ENCODE measurements at places on chromosomes 2 and 18.

GRCh38 chr2:240593026-240593702 lies 6.6 kb downstream of the CAPN10 start:
- no peak for DNase-seq

DNA sequence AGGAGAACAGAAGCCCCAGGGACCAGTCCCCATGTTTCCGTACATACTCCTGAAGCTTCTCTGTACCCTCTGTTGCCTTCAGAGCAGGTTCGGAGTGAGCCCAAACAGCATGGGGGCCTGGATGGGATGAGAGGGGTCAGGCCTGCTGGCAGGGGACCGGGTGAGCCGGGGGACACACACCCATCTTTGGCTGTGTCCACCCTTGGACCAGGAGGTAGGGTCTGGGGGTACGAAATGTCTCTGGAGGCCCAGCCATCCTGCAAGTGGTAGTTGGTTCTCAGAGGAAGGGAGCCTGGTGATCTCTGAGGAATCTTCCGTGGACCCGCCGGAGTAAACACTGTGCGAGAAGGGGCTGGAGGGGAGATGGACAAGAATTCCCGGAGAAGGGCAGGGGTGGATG lies 15.3 kb downstream of the FBLN7 start:
- no peak for DNase-seq

DNA sequence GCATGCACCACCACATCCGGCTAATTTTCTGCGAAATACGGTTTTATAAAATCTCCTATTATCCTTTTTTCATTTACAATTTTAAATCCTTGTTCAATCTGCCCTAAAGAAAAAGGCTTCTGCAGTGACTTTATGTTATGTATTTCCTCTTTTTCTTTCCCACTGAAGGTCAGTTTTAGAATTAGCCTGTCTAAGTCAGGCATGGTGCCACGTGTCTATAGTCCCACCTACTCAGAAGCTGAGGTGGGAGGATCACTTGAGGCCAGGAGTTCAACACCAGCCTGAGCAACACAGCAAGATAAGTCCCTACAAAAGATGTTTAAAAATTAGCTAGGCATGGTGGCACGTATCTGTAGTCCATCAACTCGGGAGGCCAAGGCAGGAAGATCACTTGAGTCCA lies 39.8 kb upstream of the TNFRSF11A start:
- no peak for DNase-seq

DNA sequence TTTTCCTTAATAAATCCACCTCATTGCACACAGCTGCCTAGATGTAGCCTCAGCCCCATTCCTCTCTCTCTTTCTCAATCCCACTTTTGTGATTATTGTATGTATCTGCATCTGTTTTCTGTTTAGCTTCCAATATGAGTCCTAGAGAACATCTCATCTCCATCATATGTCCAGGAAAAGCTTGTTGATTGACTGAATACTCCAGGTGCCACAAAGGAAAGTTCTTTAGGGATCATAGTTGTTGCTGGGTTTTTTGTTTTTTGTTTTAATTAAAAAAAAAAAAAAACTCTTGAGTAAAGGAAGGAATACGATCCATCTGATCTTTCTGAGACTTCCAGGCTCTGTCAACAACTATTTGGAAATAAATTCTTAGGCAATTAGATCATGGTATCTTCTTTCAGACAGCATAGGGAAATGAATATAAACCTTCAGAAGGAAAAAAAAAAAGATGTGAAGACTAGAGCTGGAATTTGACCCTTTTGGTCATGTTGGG lies 42.5 kb downstream of the KIAA2012 start:
- no peak for DNase-seq

DNA sequence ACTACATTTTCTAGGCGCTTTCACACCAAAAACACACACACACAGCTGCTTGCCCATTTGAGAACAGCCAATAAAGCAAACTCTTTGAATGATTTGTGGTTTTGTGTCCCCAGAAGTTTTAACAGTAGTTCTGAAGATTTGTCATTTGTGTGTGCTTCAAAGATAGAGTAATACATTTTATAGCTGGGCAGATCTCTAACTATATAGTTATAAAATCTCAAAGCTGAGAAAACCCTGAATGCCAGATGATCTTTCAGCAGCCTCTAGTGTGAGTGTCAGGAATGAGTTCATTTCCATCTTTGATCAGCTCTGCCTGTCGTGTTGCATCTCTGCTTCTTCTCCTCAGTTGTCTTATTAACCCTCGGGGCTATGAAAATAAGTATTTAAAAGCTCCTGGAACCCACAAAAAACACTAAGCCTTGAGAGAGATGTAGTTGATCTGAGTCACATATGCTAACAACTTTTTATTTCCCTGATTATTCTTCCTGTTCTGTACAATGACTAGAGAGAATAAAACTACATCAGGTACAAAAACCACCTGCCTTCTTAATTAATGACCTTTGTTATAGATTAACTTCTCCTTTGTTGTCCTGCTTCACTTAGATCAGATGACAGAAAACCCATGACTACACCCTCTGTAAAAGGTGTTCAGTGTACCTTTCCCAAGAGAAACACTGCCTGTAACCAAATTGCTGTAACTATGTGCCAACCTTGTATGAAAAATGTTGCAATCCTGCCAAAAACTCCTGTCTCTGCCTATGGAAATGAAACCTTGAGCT lies 30.0 kb upstream of the SLC3A1 start:
- peak; percentile 27 for DNase-seq

DNA sequence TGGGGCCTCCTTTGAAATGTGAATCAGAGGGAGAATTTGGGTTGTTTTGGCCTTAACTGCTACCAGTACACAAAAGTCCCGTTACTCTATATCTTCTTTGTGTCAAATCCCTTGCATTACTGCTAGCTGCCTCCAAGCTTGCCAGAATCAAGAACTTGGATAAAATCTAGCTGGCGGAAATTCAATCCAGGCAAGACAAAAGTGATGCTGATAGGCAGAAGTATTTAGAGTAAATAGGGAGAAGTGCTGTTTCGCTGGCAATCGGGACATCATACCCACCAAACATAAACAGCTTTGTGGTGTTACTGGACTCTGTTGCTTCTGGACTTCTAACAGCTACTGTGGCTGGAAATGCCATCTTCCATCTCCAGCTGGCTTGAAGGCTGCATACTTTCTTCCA lies 2.5 kb downstream of the IFIH1 start:
- DNase-seq: no peak

DNA sequence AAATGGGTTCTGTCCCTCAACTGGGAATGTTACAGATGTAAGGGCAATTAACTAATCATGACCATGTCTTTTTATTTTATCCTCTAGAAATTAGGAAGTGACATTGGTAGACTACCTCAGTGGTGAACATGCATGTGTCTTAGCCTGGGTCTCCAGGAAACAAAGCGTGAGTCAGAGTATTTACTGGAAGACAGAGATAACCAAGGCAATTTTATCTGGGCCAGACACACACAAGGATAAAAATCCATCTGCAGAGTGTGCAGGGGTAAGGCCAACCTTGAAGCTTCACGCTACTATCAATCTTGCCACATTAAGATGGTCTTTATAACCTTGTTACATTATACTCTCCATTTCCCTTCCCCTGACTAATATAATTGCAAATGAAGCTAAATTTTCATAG lies 487.5 kb downstream of the SUCLG1 start:
- no peak for DNase-seq

DNA sequence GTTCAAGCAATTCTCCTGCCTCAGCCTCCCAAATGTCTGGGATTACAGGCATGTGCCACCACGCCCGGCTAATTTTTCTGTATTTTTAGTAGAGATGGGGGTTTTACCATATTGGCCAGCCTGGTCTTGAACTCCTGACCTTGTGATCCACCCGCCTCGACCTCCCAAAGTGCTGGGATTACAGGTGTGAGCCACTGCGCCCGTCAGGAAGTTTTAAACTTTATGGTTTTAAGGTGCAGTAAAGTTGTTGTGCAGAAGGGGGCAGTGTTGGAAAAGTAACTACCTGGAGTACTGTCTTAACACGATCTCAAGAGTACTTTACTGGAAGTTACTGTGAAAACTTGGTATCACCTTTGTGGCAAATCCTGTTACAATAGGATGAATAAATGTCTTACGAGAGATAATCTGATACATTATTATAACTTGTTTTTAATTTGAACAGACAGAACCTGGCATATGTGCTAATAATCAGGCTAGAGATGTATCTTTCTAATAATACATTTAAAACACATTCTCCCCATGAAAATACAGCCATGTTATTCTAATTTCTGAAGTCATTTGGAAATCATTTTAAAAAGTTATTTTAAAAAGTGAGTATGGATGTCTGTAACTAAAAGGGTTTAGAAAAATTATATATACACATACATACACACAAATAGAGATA lies 10.8 kb downstream of the SPDYA start:
- DNase-seq: no peak

- DNase-seq: no peak
Observed at GRCh38 chr2:60365556-60365955, 187.9 kb downstream of the BCL11A start.

GRCh38 chr2:231127936-231128335 lies 3.1 kb upstream of the HTR2B start:
- no peak for DNase-seq

DNA sequence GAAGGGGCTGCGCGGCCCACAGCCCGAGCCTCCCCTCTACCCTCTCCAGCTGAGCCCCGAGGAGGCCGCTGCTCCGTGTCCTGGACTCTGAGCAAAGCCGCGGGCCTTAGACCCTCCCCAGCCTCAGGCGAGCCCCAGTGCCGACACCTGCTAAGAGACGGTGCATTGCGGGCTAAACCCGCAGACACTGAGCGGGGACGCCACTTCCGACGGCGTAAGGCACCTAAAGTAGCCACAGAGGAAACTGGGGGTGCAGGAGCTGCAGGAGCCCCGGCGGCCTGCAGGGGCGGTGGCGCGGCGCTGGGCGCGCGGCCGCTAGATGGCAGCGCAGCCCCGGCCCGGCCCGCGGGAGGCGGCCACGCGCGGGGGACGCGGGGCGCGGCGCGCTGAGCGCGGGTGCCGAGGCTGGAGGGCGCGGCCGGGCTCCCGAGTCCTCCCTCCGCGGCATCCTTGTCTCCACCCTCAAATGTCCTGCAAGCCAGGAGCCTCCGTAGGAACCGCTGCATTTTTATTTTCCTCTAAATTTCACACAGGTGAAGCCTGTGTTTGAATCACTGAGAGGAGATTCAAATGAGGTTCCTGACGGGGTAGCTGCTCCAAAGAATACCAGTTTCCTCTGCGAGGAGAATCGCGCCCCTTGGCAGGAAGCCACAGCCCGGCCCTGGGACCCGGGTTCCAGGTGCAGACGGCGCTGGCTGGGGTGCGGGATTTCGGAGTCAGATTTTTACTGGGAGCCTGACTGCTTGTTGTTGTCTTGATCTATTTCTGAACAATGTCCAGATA lies 650.5 kb downstream of the GALR1 start:
- peak; percentile 42 for DNase-seq

GRCh38 chr2:55119711-55120487 lies 69.6 kb upstream of the RTN4 start:
- DNase-seq: no peak

GRCh38 chr18:46518438-46518837 lies 138.6 kb downstream of the LOXHD1 start:
- DNase-seq: no peak

GRCh38 chr2:53181759-53182158 lies 585.8 kb upstream of the CHAC2 start:
- no peak for DNase-seq

DNA sequence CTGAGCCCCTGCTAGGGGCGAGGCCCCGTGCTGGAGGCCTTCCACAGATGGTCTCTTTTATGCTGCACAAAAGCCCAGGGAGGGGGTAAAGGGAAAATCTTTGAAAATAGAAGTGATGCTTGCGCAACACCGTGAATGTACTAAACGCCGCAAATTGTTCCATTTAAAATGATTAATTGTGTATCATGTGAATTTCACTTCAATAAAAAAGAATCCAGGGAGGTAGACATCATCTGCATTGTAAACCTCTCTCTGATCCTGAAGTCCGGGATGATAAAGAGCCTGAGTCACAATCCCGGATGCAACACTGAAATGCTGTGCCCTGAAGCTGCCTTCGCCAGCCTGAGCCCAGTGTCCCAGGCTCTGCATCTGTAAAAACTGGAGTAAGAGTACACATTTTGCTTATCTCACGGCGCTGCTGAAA lies 107.7 kb upstream of the PPP1CB start:
- DNase-seq: no peak

GRCh38 chr2:210620456-210620855 lies 64.1 kb downstream of the CPS1 start:
- DNase-seq: no peak

- no peak for DNase-seq
Observed at GRCh38 chr18:76977108-76977621, 154.8 kb downstream of the ZNF236 start.

GRCh38 chr2:133675-134593 lies 87.6 kb upstream of the FAM110C start:
- no peak for DNase-seq

DNA sequence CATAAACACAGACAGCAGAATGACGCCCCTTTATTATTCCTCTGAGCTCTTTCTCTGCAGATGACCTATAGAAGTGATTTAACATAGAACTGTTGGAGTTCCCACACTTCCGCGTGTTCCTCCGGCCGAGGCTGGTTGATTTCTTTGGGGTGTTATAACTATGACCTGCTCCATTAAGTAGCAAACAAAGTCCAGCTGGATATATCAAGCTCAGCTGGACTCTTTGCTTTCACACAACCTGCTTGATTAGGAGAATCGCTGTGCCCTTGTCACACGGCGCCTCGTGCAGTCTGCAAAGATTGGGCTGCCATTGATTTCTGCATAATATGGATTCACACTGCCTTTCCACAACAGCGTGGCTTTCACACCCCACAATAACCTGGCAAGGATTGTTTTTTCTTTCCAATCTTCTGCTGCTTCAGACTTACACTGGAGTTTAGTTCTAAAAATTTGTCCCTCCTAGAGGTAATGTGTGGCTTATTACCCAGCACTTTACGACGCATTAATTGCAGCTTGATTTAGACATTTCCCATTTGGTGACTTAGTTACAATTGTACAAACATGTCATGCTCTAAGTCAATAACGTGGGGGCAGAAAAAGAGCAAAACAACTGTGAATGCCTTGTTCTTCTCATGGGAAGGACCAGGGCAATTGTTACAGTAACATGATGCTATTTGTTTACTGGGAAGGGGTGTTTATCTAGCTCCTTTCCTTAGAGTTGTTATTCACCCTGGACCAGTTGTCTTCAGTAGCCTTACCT lies 485.7 kb downstream of the TXNL1 start:
- DNase-seq: peak; percentile 57

GRCh38 chr2:168293766-168294165 lies 46.4 kb upstream of the STK39 start:
- no peak for DNase-seq

DNA sequence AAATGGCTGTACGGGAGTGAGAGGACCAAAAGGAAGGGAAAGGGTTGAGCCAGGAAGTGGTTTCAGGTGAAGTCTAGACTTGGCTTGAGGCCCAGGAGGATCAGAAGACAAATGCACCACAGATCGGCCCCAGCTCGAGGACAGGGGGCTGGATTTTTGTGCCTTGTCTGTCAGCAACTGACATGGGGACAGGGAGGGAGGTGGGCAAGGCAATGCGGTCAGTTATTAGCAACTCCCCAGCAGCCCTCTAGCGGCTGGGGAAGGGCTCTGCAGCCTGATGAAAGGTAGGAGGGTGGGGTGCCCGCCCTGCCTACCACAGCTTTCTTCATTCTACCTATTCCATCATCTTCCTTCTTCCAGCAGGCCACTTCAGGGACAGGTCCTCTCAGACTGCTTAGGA lies 50.0 kb downstream of the CPO start:
- DNase-seq: no peak
